ENCODE measurements at places on chromosomes 2 and 18.

GRCh38 chr18:48838166-48838775 lies 112.5 kb downstream of the SMAD7 start:
- peak; percentile 27 for DNase-seq

- peak; percentile 43 for DNase-seq
These were observed 162.4 kb downstream of the CELF4 start for GRCh38 chr18:37403100-37403781.

DNA sequence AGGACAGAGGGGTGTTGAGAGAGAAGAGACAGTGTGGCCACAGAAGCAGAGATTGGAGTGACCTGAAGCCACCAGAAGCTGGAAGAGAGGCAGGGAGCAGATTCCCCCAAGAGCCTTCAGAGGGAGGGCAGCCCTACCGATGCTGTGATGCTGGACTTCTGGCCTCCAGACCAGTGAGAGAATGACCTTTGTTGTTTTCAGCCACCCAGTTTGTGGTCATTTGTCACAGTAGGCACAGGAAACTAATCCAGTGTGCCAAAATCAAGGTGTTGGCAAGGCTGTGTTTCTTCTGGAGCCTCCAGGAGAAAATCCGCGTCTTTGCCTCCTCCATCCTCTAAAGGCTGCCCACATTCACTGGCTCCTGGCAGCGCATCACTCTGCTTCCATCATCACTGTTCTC lies 15.4 kb downstream of the MAPRE3 start:
- no peak for DNase-seq

GRCh38 chr2:8314063-8314462 lies 367.8 kb upstream of the ID2 start:
- DNase-seq: no peak

DNA sequence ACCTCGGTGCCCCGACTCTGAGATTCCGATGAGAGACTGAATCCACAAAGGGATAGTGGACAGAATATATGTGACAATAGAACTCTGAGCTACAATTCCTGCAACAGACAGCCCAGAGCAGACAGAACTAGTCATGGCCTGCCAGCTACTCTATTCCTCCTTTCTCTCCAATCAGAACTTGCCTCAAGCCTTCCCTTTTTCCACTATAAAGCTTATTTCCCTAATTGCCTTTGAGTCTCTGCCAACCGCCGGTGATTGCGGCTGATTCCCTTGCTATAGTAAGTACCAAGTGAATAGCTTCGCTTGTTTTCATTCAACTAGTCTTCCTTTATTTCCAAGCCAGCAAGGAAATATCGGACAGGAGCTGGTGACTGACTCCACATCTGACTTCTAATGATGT lies 96.8 kb downstream of the DSC3 start:
- no peak for DNase-seq

DNA sequence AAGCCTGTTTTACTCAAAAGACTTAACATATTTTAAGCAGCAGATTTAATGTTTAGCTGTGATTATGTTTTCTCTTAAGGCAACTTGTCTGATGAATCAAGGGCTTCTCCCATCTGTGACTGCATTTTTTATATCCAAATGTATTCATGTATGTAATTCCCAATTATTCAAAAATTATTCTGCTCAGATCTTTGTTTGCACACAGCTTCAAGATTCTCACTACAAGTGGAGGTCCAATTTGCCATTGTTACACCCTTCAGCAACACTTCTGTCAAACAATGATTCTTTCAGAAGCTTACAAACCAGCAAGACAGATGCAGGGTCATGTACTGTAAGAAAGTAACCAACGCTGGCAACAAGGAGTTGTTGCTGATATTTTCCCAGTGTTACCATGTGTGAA lies 5.9 kb upstream of the LRPPRC start:
- DNase-seq: no peak

- DNase-seq: no peak
These were observed 109.4 kb upstream of the SERTAD2 start for GRCh38 chr2:64763126-64763525.

DNA sequence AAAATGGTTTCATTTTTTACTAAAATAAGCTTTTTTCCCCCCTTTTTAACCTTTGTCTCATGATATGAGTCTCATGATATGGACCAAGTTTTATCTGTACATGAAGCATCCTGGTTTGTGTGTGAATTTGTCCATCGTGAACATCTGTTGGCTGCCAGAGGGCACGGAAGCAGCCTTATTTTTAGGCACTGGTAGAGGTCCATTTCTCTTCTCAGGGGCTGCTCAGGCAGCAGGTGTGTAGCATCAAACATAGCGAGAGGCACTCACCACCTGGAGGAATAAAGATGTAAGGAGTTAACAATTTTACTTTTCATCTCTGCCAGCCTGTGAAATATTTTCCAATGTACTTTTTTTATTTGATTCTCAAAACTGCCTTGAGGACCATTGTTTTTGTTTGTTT lies 134.5 kb downstream of the RHBDD1 start:
- DNase-seq: no peak

All from fibroblast of the aortic adventitia (primary cell).